ENCODE measurements at places on chromosomes 16 and 17. TPM values are rescaled to one million over a fixed set of nuclear protein-coding genes. Genes with fewer than 3 reads are reported as not detected.
A peak's percentile ranks its signal among the peaks of the same experiment; 100 is the strongest.

PRSS22 gene
- 3.6 TPM for total RNA-seq

TVP23A gene
- total RNA-seq, result not detected

DNA sequence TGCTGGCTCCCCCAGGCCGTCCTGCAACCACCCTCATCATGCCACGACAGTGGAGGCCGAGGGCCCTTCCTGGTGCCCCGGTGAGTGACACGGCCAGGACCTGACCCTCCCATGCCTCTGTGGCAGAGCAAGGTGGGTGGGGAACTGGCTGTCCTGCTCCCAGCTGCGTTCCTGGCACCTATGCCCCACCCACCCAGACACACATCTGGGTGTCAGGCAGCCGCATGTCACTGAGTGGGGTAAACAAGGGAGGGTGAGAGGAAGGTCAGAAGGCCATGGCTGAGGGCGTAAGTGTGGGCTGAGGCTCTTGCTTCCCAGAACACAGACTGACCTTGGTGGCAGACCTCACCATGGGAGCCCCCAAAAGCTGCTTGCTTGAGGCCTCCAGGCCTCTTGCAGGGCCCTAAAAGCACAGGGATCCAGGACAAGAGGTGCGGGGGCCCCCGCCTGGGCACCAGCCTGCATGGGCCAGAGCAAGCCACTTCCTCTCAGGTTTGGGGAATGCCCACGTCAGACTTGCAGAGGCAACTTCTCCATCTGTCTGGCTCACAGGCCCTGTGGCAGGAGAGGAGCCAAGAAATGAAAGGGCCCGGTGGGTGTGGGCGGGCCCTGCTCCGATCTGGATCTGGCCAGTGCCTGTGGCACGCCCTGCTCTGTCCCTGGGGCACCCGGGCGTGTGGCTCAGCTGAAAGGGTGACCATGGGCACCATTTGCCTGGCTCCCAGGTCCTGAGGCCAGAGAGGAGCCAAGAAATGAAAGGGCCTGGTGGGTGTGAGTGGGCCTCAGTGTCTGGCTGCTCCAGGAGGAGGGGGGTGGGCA, 3.9 kb upstream of the CCDC57 start:
- H3K27me3 ChIP-seq, result no peaks in the 10 kb centered on the region
- DNase-seq, result peak; percentile 92
- peak overlapping the region; percentile 84 for H3K27ac ChIP-seq
- no peaks in the 10 kb centered on the region for H3K36me3 ChIP-seq
- peaks cover 33% of the 10 kb centered on the region for H3K4me1 ChIP-seq
- H3K4me3 ChIP-seq, result no peak overlapping the region

DNA sequence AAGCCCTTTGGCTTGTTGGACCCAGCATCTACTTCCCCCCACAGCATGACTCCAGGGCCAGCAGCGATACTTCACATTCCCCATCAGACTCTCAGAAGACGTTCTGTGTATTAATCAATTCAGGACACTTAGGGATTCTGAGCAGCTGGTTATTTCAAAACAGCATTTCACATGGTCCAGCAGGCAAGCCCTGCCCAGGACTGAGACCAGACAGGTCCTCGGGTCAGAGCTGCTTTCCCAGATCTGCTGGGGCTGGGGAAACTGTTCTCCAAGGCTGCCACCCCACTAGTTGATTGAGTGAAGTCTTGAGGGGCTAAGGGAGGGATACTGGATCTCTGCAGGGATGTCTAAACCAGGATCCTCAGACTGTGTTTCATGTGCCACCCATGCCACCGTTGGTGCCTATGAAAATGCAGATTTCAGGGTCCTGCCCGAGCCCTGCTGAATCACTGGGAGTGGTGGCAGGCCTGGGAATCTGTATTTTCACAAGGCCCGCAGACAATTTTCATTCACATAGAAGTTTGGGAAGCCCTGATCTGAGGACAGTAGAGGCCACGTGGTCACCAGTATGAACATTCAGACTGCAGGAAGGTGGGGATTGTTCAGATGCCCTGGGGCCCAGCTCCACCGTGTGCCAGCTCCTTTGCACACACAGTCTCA, 40.6 kb upstream of the CDH5 start:
- peaks cover 17% of the 10 kb centered on the region for H3K4me1 ChIP-seq
- no peaks in the 10 kb centered on the region for H3K27me3 ChIP-seq
- H3K27ac ChIP-seq, result no peak overlapping the region
- no peak overlapping the region for H3K4me3 ChIP-seq

DNA sequence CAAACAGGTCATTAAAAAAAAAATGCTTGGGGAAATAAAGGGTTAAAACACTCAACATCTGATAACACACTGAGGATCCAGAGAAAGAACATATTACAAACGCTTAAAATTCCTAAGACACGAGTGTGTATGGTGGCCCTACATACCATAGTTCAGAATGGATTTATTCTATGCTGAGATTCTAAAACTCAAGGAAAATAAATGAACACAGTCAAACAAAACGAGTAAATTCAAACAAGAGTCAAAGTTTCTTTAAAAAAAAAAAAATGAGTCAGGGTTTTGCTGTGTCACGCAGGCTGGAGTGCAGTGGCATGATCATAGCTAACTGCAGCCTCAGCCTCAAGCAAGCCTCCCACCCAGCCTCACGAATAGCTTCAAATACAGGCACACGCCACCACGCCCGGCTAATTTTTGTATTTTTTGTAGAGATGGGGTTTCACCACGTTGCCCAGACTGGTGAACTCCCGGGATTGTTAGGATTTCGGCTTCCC, 17.4 kb downstream of the CRK start:
- H3K36me3 ChIP-seq, result peaks cover 8% of the 10 kb centered on the region
- no peaks in the 10 kb centered on the region for H3K4me1 ChIP-seq
- no peaks in the 10 kb centered on the region for H3K27me3 ChIP-seq

DNA sequence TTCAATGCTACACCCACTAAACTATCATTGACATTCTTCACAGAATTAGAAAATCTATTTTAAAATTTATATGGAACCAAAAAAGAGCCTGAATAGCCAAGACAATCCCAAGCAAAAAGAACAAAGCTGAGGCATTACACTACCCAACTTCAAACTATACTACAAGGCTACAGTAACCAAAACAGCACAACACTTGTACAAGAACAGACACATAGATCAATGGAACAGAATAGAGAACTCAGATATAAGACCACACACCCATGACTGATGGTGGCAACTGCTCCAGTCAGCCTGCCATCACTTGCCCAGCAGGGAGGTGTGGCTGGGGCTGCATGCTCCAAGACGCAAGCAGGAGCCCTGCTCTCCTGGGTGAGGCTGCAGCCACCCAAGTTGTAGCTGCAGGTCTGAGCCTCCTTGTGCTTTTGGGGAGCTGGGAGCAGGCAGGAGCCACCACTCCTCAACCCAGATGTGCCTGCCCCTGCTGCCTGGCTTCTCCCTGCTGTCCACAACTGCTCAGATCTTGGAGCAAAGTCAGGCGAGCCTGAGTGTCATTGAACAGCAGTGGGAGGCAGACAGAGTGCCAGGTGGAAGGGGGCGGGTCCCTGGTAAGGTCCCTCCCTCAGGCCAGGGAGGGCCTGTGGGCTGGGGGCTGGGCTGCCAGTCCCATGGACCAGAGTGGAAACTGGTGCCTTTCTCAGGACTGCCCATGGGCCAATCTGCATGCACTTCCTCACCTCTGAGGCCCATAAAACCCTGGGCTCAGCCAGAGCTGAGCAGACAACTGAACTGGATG, 24.7 kb downstream of the SSH2 start:
- H3K27me3 ChIP-seq, result no peaks in the 10 kb centered on the region
- no peak overlapping the region for H3K4me3 ChIP-seq
- no peaks in the 10 kb centered on the region for H3K36me3 ChIP-seq
- no peak overlapping the region for H3K27ac ChIP-seq
- peaks cover 5% of the 10 kb centered on the region for H3K4me1 ChIP-seq

GRCh38 chr16:25158401-25158800, 46.9 kb downstream of the LCMT1 start:
- no peak overlapping the region for H3K27ac ChIP-seq
- H3K4me1 ChIP-seq, result peaks cover 10% of the 10 kb centered on the region
- H3K27me3 ChIP-seq, result no peaks in the 10 kb centered on the region
- DNase-seq, result no peak
- H3K4me3 ChIP-seq, result no peak overlapping the region

- no peaks in the 10 kb centered on the region for H3K27me3 ChIP-seq
- H3K36me3 ChIP-seq, result no peaks in the 10 kb centered on the region
- H3K4me3 ChIP-seq, result peak overlapping the region; percentile 61
- H3K4me1 ChIP-seq, result peaks cover 49% of the 10 kb centered on the region
- H3K27ac ChIP-seq, result peak overlapping the region; percentile 77
These were observed 1.8 kb downstream of the RAI1 start for GRCh38 chr17:17682737-17683680.

GRCh38 chr17:1055751-1056645, 59.1 kb downstream of the TIMM22 start:
- H3K4me1 ChIP-seq, result peaks cover 3% of the 10 kb centered on the region
- H3K27ac ChIP-seq, result no peak overlapping the region
- no peaks in the 10 kb centered on the region for H3K36me3 ChIP-seq
- H3K27me3 ChIP-seq, result no peaks in the 10 kb centered on the region
- no peak overlapping the region for H3K4me3 ChIP-seq

GRCh38 chr16:917591-918061, 53.2 kb downstream of the LMF1 start:
- H3K36me3 ChIP-seq, result no peaks in the 10 kb centered on the region
- H3K27me3 ChIP-seq, result no peaks in the 10 kb centered on the region
- DNase-seq, result no peak
- H3K27ac ChIP-seq, result no peak overlapping the region

GRCh38 chr16:1913327-1914083, 4.7 kb downstream of the HS3ST6 start:
- no peak overlapping the region for H3K4me3 ChIP-seq
- no peak overlapping the region for H3K27ac ChIP-seq
- peaks cover 14% of the 10 kb centered on the region for H3K27me3 ChIP-seq
- H3K4me1 ChIP-seq, result peaks cover 21% of the 10 kb centered on the region
- DNase-seq, result peak; percentile 86

DNA sequence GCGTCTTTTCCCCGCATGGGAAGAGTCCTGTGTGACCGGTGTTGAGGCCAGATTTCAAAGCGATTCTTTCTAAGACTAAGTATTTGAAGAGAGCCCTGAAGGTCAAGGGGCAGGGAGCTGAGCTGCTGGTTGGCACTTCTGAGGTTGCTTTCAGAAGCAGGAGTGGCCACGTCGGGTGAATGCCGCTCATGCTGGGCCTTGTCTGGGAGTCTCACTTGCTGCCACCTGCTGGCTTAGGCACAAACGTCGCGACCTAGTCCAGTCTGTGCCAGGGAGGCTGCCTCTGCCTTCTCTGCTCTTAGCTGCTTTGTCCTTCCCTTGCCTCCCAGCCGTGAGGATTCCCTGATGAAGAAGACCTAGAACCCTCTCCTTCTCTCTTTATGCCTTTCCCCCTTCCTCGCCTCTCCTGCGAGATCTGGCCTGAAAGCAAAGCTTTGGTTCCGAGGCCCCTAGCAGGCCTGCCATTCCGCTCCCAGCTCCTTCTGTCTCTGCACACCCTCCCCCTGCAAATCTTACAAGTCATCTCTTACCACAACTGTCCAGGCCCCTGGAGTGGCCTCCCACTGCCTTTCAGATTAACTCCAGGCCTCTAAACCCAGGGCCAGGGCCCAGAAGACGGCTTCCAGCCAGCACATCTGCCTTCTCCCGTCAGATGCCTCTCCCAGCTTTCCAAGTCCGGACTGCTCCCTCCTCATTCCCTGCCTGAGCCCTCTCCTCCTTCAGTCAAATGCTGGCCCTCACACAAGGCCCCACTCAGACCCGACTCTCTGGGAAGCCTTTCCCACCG, 11.4 kb downstream of the CTNS start:
- peaks cover 10% of the 10 kb centered on the region for H3K36me3 ChIP-seq
- H3K4me1 ChIP-seq, result no peaks in the 10 kb centered on the region
- DNase-seq, result peak; percentile 61
- no peak overlapping the region for H3K27ac ChIP-seq
- no peak overlapping the region for H3K4me3 ChIP-seq

- H3K27ac ChIP-seq, result peak overlapping the region; percentile 98
- peak; percentile 12 for DNase-seq
- H3K27me3 ChIP-seq, result no peaks in the 10 kb centered on the region
- peak overlapping the region; percentile 93 for H3K4me3 ChIP-seq
- no peaks in the 10 kb centered on the region for H3K36me3 ChIP-seq
These were observed 482 bp upstream of the SSH2 start for GRCh38 chr17:29930409-29931010.

DNA sequence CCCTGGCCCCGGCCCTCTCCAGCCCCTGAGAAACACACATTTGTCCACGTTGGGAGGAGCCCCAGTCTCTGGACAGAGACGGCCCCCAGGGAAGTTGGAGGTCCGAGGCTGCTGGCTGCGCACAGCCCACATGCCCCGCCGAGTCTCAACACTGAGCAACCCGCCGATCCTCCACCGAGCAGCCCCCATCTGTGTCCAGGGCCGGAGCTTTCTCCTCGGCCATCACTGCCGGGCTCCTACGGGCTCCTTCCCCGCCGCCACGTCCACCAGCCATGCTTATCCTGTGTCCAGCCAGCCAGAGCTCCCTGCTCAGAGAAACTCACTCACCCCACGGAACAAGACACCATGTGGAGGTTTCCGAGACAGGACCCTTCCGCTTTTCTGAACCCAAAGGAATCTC, 103.3 kb downstream of the ENGASE start:
- no peak overlapping the region for H3K4me3 ChIP-seq
- DNase-seq, result no peak
- H3K27ac ChIP-seq, result no peak overlapping the region
- peaks cover 7% of the 10 kb centered on the region for H3K4me1 ChIP-seq
- no peaks in the 10 kb centered on the region for H3K36me3 ChIP-seq

GRCh38 chr17:77461277-77462057, 320.7 kb downstream of the SEC14L1 start:
- H3K36me3 ChIP-seq, result no peaks in the 10 kb centered on the region
- H3K27ac ChIP-seq, result peak overlapping the region; percentile 33
- no peaks in the 10 kb centered on the region for H3K27me3 ChIP-seq
- H3K4me1 ChIP-seq, result peaks cover 45% of the 10 kb centered on the region

DNA sequence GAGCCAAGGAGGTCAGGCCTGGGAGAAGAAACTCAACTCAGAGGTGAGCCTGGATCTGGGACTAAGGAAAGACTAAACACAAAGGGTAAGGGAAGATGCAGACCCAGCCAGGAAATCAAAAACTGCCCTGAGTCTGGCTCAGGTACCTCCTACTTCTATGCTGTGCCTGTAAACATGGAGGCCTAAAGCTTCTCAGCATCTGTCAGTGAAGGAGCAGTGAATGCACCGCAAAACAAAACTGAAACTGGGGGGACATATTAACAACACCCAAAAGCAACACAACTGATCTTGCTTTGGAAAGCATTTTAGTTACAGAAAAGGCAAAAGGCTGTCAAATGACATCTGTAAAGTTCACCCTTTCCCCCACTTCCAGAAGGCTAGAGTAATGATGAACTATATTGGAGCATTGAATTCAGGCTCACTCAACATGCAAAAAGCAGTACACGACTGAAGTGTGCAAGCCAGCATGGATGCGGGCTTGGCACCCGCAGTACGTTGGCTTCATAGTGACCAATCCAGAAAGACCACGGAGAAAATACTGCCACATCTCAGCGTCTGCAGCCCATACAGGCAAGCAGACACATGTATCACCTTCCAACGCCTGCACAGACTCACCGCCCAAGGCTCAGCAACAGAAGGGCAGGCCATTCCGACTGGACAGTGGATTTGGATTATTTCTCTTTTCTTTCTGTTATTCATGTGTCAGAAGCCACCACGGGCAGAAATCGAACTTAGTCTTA, 3.8 kb downstream of the TBC1D16 start:
- H3K4me1 ChIP-seq, result peaks cover 69% of the 10 kb centered on the region
- no peak for DNase-seq
- H3K27ac ChIP-seq, result peak overlapping the region; percentile 93
- no peaks in the 10 kb centered on the region for H3K27me3 ChIP-seq

GRCh38 chr17:61002316-61002736, 324.7 kb downstream of the BCAS3 start:
- no peak overlapping the region for H3K4me3 ChIP-seq
- H3K27ac ChIP-seq, result no peak overlapping the region
- H3K36me3 ChIP-seq, result no peaks in the 10 kb centered on the region

- H3K4me1 ChIP-seq, result no peaks in the 10 kb centered on the region
- DNase-seq, result no peak
- H3K27ac ChIP-seq, result no peak overlapping the region
- peaks cover 10% of the 10 kb centered on the region for H3K36me3 ChIP-seq
- H3K4me3 ChIP-seq, result no peak overlapping the region
These were observed 17.5 kb downstream of the LIMD2 start for GRCh38 chr17:63682441-63682840.
